Epithelial cell of prostate (primary cell): ENCODE measurements at places on chromosomes 1 and 21.

DNA sequence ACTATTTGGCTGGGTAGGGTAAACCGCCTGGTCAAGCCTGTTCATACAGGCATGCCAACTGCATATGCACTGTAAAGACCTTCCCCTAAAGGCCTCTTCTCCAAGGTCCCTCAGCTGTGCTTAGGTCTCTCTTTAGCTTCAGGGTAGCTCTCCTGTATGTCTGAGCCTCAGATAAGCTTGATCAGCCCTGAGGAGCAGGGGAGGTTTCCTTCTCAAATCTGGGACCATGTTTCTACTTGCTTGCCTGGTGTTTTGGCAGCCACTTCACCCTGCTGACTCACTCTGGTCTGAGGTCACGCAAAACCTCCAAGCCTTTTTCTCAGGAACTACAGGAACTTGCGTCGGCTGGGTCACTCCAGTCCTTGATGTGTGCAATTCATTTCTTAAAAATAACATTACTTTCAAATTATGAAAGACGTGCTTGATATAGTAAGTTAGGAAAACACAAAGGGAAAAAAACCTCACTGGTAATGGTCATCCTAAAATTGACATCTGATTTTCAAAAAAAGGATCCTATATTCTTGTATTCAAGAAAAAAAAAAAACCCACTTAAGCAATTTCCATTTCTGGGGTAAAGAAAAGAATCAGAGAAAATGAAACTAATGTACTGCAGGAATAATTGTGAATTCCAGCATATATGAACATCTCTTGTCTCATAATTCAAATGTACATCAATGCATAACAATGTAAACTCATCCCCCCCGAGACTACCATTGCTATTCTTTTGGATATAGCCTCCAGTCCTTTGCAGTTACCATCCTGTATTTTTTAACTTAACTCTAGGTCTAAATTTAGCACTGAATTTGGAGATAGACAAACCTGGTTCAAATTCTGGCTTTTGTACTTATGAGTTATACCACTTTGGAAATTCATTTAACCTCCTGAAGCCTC lies 24.8 kb upstream of the RNF19B start:
- DNase-seq = no peak

- no peak for DNase-seq
Observed at GRCh38 chr1:65065524-65066418, 82.2 kb upstream of the AK4 start.

DNA sequence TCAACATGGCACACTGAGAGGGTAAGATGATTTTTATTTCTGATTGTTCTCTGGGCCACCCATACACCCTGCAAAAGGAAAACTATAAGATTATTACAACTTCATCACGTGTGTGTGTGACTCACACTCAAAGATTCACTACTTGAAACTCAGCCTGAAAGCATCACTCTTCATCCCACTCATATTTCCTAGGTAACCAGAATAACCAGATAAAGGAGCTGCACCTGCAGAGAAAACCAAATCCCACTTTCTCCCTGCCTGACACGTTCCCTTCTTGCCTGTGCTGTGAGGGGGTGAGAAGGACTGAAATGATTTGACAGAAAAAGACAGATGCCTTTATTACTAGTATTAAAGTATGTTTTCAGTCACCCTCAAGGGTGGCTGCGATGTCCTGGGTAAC lies 131.6 kb downstream of the TGFBR3 start:
- DNase-seq = no peak

GRCh38 chr1:203324105-203325025 lies 19.0 kb downstream of the BTG2 start:
- DNase-seq = no peak

GRCh38 chr21:43343992-43344886 lies 82.7 kb downstream of the SIK1 start:
- DNase-seq = no peak
